Uterus (tissue), 4 donors: ENCODE measurements at places on chromosomes 4 and X. TPM values are rescaled to one million over a fixed set of nuclear protein-coding genes. Genes with fewer than 3 reads are reported as not detected.

Gene BRS3
- not detected for total RNA-seq

Gene MAML3
- total RNA-seq = 2.4 TPM

DNA sequence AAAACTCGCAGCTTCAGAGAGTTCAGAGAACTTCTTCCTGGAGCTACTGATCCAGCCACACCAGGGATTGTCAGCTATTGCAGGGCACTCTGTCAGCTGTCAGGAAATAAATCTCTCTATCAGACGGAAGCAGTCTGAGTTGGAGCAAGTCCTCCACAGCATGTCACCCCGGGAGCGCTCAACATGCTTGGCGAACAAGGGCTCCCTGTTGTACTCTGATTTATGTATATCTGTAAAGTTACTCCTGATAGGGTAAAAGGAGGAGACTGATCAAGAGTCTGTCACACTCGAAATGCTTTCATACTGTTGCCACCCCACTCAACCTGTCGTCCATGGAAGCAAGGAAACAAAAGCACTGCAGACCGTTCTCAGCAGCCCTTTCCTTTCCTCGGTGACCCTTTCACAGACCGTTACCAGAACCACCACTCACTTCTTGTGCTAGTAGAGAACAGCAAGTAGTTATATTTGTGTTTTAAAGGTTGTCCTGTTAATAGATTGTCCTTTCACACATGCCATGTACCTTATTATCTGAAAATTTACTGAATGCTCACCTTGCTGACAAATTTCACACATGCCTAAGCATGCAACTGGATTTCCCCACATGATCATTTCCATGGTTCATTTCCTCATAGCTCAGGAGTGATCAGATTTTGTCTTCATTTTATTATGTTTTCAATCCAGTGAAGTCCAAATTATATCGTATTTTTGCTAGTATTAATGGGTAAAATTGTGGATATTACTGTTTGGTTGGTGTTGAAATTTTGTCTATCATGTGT, 2108.9 kb upstream of the TENM3 start:
- no peak for DNase-seq

Gene DHX15
- 118 TPM for total RNA-seq

DNA sequence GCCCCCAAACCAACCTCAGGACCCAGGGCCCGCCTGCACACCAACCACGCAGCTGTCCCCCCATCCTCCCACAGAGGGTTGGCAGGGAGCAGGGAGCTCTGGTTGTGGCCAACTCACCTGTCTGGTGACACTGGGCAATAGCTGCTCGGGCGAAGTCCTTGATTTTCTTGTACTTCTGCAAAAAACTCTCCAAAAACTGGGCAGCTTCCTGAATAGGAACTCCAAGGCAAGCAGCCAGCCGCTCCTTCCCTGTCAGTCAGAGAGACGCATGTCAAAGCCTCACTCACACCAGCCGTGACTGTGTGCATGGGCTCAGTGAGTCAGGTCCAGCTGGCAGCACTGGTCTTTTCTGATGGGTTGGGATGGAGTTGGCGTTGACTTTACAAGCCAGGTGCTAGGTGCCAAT, 26.4 kb downstream of the NAT8L start:
- no peak for DNase-seq

DNA sequence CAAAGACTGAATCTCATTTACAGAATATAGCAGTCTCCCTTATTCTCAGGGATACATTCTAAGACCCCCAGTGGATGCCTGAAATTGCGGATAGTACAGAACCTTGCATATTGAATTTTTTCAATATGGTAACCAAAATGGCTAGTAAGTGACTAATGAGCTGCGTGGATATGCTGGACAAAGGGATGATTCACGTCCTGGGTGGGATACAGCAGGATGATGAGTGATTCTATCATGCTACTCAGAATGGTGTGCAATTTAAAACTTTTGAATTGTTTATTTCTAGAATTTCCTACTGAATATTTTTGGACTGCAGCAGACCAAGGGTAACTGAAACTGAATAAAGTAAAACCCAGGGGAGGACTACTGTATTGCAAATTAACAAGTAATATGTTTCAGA, 66.7 kb downstream of the STAG2 start:
- no peak for DNase-seq

DNA sequence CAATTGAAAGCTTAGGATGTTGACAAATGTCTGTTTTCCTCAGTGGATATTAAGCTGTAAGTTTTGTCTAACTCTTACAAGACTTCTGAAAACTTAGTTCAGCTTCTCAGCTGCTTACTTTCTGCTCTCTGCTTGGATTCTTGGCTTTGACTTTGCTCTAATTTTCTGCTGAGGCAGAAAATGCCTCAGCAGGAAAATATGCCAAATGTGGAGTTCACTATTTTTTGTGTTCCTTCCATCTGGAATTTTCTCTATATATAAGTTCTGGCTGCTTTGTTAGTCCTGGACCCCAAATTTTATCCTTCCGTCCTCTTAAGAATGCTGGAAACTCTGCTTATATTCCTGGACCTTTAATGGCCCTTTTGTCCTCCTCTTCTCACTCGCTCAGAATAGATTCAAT, 352.6 kb upstream of the NWD2 start:
- no peak for DNase-seq

Gene IRF2
- 7.9 TPM for total RNA-seq

Gene MSX1
- total RNA-seq = 24.8 TPM

DNA sequence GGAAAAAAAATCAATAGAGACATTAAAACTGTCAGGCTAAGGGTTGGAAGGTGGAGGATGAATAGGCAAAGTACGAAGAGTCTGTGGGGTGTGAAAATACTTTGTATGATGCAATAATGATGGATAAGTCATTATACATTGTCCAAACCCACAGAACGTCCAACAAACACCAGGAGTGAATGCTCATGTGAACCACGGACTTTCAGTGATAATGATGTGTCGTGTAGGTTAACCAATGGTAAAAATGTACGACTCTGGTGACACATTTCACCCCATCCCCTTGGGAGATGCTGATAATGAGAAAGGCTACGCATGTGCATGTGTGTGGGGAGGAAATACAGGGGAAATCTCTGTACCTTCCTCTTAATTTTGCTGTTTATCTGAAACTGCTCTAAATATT, 665.2 kb downstream of the FAT4 start:
- no peak for DNase-seq

DNA sequence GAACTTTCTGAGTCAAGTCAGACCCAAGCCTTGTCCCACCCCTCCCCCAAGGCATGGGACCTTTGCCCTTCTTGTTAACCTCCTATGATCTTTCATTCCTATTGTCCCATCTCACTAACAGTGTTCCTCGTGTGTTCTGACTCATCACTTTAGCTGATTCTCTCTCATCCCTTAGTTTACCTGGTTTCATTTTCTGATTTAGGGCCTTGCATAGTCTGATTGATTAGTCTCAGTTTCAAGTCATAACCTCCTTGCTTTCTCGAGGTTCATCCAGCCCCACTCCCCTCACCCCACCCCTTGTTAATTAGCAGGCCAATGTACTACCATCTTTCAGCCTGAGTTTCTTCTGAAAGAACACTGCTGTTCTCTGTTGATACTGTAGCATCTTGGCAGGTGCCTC, 517.4 kb downstream of the RPA4 start:
- DNase-seq = no peak

Gene STATH
- not detected for total RNA-seq

DNA sequence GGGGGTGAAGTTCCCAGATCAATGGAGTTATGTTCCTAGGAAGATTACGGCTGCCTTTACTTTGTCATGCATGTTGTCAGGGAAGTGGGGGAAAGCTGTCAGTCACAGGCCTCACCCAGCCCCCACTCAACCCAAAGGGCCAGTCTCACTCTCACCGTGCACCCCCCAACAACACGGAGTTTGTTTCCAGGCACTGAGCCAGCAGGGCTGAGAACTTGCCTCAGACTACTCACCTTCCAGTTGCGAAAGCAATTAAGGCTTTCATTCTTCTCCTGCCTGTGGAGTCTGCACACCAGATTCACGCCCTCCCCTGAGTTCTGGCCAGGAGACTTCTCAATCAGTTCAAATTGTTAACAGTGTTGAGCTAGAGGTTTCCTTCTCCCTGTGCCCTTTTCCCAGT, 114.3 kb downstream of the SH3BGRL start:
- DNase-seq = no peak

Gene PLK4
- 17.7 TPM for total RNA-seq

Gene SH3TC1
- total RNA-seq = 16.4 TPM

- DNase-seq = no peak
Observed at GRCh38 chr4:15021946-15022345, 19.7 kb downstream of the CPEB2 start.

- no peak for DNase-seq
Observed at GRCh38 chrX:150032742-150033141, 94.5 kb upstream of the EOLA2 start.

DNA sequence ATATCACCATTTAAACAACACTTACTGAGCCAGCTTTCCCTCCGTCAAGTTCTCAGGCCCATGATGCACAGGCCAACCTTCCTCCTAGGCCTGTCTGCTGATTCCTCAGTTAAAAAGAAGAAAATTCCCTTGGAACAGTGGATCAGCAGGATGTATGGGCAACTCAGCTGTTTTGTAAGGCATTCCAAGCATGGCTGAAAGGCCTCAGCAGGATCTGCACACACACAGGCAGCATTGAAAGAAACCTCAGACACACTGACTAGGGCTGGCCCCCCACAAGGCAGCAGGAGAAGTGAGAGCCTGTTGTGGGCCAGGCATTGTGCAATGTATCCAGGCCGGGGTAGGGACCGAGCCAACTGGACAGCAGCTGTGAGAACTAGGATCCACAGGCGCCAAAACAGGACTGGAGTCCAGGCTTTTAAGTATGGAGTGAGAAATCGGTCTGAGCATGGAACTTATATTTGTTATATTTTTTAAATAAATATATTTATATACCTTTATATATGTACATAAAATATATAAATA, 171.4 kb downstream of the NWD2 start:
- DNase-seq = no peak

DNA sequence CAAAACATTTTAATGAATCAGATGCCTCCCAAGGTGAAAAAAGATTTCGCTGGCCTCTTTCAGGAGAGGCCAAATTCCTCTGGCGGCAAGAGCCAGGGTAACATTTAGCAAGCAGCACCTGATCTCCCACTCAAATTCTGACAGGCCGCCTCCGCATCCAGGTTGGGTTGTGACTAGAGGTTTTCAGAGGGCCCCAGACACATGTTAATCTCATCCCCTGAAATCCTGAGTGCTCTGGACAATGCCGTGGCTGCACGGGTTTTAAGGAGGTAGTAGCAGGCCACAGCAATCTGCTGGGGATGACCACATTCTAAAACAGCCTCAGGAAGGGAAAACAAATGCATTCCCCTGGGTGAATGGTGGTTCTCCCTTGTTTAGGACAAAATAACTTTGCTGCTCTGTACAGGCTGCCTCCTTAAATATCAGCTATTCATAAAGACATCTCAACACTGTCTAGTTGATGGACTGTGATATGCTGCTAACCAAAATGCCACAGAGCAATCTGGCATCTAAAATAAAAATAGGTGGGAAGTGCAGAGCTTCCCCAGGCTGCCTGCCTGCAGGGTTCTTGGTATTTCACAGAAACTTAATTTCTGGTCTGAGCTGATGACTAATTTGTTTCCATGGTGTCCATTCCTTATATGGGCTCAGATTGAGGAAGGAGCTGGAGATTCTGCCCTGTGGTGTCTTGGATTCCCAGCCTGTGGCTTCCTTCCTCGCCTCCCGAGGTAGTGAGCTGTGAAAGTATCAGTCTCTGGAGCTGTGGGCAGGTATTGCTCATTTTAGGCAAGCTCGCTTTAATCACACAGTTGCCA, 202.0 kb downstream of the DCLK2 start:
- no peak for DNase-seq

Gene SLC6A14
- total RNA-seq = not detected

Gene UCP1
- not detected for total RNA-seq

GRCh38 chrX:85112293-85112692, 108.6 kb downstream of the APOOL start:
- no peak for DNase-seq

DNA sequence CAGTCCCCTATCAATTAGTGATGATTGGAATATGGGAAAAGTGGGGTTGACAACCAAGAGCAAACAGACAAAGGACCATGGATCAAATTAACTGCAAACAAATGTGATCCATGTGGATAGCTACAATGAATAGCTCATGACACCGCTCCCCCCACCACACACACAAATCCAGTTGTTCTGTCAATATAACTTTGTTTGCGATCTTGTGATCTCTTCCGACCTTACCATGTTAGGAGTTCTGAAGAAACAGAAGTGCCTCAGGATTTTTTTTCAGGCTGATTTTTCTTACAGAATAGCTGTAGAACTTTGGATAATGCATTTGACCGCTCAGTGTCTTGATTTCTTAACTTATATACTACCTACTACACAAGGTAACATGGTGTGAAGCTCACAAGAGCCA, 116.6 kb downstream of the SH2D1A start:
- DNase-seq = no peak

DNA sequence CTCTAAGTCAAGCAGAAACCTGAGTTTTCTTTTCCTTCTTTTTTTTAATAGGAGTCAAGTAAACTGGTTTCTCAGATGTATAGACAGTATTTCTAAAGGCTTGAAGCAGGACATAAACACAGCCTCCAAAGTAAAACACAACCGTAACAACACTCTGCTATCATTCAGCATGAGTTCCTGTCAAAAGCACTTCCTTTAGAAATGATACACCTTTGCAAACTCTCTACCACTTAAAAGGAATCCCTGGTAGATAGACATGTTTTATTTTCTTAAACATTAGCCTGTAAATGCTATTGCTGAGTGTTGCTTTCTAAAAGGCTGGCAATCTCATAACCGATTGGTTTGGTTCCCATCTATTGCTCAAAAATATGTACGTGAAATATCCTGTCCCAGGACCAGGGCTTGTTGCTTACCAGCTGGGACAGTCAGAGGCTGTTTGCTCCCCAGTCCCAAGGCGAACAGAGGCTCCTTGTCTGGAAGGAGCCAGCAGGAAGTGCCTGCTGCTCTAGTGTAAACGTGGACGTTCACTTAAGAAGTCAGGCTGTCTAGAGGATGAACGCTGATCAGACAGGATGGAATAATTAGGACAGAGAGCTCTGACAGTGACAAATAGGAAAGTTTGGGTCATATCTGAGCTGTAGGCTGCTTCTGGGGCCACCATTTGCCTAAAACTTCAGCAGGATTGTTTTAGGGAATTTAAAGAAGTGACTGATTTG, 173.9 kb upstream of the KLF3 start:
- no peak for DNase-seq
